Stimulated activated CD4-positive, alpha-beta T cell treated with anti-CD3 and anti-CD28 coated beads, Interleukin-1b, Interleukin-23, amount 100 ng/mL, for 1 hour (primary cell): ENCODE measurements at places on chromosomes 3 and 15.

DNA sequence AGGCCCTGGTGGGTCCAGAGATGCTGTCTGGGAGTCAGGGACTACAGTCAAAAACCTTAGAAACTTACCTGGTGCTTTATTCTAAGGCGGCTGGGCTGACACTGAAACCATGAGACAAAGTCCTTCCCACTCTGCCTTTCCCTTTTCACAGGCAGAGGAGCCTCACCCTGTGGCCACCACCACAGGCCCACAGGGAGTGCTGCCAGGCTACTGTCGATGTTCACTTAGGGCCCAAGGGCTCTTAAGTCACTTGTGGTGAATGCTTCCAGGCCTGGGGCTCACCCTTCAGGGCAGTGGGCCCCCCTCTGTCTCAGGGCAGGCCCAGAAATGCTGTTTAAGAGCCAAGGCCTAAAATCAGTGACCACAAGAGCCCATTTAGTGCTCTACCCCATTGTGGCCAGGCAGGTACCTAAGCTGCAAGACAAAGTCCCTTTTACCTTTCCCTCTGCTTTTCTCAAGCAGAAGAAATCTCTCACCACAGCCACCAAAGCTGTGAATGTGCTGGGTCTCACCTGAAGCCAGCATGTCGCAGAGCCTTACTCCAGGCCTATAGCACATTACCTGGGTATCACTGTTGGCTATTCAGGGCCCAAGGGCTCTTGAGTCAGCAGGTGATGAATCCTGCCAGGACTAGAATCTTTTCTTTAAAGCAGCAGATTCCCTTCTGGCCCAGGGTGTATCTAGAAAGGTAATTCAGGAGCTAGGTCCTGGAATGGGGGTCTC is 39.5 kb upstream of the GOLGA6B start:
- DNase-seq, result no peak

DNA sequence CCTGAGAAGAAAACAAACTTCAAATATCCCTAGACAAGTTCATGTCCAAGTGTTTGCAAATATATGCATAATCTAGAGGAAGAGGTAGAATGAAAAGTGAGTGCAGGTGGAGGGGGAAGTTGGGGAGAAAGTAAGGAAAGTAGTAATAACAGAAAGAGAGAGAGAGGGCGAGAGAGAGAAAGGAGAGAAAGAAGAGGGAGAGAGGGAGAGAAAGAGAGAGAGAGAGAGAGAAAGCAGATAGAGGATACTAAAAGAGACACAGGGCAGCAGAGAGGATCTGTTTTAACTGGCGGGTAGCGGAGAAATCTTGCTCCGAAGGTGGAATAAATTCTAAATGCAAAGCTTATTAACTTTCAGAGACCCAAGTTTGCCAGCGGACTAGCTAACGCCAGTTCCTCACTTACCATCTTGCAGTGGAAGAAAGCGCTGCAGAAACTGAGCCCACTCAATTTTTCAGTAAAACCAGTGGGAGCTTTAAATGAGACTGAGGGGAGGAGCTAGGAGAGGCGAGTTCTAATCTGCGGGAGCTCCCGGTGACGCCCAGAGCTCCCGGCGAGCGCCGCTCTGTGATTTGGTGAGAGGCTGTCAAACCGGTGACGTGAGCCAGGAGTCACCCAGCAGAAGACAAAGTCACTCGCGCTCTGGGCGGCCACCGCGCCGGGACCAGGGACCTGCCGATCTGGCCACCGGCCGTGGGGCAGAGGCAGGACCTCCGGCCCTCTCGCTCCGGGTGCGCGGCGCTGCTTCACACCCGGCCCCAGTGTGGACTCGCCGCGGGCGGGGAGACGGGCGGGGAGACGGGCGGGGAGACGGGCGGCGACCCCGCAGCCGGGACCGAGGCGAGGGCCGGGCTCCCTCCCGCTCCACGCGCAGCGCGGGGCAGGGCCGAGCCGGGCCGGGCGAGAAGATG is at the start of gene GMNC:
Gene GMNC (minus strand): TSS at position 486 of the 910 bp plus-strand sequence. CDS start 79 bp downstream, at position 407.
- DNase-seq, result no peak

DNA sequence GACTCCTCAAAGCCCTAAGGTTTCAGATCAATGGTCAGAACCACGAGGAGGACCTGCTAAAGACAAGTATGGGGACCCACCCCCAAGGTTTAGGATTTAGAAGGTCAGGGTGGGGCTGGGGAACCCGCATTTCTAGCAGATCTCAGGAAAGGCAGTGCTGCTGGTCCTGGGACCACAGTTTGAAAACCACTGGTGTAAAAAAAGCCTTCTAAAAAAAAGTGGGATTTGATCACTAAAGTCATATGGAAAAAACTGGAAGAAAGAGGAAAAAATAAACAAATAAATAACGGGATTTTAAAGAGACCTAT is 832 bp downstream of the SLC41A3 start:
- no peak for DNase-seq

DNA sequence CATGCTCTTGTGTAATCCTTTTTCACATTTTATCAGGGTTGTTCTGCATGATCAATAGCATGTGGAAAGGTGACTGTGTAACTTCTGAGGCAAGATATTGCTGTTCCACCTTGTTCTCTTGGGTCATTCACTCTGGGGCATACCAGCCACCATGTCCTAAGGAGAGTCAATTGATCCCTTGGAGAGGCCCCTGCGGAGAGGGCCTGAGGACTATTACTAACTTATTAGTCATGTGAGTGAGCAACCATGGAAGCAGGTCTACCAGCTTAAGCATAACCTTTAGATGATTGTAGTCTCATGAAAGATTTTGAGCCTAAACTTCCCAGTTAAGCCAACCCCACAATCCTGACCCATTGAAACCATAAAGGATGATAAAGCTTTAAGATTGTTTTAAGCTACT is 22.0 kb upstream of the COL6A5 start:
- no peak for DNase-seq

- DNase-seq, result no peak
Measured at GRCh38 chr3:12961697-12962036, 111.6 kb downstream of the IQSEC1 start.

GRCh38 chr3:37136067-37136466 is 38.3 kb downstream of the LRRFIP2 start:
- DNase-seq, result no peak

DNA sequence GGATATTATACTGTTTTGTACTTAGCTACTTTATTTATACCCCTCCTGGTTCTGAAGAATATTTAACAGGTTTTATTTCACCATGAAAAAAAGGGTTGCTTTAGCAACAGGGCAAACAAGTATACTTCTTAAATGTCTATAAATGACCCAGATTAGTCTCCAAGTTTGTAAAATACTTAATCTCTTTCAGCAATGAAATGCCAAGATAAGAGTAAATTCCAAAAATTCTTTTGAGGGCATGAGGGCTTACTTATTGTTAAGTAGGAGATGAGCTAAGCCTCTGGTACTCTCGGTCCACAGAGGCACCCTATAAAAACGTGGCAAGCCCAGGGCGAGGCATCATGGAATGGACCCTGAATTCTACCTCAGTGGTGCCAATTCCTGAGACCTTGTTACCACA is 264.8 kb upstream of the NSMCE3 start:
- DNase-seq, result no peak

- no peak for DNase-seq
Measured at GRCh38 chr3:185732782-185733181, 92.1 kb downstream of the IGF2BP2 start.

GRCh38 chr3:183202004-183202722 is 39.6 kb upstream of the LAMP3 start:
- DNase-seq, result no peak

GRCh38 chr15:56774356-56774755 is 41.0 kb upstream of the ZNF280D start:
- no peak for DNase-seq

GRCh38 chr15:67349634-67350033 is 95.0 kb downstream of the IQCH start:
- DNase-seq, result no peak

DNA sequence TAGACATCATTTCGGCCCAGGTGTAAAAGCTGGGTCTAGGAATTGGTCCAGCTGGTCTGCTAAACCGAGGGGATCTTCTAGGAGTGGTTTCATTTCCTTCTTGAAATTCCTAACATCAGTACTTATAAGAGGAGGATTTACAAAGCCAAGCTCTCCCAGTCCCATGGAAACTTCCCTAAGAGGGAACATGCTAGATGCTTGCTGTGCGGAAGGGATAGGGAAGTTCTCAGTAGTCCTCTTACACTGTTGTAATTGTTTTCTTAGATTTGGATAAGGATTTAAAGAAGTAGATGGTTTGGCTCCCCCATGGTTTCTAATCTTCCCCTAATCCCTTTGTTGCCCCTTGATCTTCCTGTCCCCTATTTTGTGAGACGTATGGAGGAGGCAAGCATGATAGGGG is 89.7 kb upstream of the XCR1 start:
- DNase-seq, result no peak

DNA sequence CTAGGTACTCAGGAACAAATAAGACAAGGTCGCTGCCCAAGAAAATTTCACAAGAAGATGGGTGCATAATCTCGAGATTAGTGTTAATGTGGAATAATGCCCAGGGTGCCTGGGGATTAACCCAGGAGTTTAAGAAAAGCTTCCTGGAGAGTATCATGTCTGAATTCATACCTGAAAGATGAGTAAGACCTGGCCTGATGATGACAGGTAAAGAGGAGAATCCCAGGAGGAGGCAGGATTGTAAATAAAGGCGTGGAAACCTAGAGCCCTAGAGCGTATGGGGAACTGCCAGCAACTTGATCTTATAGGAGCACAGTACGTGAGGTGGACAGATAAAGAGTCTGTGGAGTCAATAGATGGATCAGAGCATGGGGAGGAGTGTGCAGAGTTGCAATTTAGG is 43.0 kb downstream of the ARRDC4 start:
- DNase-seq, result no peak

GRCh38 chr15:58392141-58392540 is 39.6 kb upstream of the LIPC start:
- no peak for DNase-seq

DNA sequence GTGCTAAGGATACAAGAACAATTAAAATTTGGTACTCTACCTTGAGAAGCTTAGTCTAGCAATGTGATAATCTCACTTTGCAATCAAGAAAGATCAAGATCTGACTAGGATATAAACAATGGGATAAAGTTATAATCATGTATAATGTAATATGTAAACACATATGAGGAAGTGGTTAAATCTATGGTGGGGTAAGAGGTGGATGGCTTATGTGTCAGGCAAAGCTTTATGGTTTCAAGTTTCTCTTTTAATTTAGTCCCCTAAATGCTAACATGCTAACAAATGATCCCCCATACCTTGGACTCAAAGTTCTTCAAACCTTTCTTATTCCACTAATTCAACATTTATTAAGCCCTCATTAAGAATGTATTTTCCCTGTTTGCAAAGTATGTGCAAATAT is 2.5 kb downstream of the RSL24D1 start:
- DNase-seq, result no peak

DNA sequence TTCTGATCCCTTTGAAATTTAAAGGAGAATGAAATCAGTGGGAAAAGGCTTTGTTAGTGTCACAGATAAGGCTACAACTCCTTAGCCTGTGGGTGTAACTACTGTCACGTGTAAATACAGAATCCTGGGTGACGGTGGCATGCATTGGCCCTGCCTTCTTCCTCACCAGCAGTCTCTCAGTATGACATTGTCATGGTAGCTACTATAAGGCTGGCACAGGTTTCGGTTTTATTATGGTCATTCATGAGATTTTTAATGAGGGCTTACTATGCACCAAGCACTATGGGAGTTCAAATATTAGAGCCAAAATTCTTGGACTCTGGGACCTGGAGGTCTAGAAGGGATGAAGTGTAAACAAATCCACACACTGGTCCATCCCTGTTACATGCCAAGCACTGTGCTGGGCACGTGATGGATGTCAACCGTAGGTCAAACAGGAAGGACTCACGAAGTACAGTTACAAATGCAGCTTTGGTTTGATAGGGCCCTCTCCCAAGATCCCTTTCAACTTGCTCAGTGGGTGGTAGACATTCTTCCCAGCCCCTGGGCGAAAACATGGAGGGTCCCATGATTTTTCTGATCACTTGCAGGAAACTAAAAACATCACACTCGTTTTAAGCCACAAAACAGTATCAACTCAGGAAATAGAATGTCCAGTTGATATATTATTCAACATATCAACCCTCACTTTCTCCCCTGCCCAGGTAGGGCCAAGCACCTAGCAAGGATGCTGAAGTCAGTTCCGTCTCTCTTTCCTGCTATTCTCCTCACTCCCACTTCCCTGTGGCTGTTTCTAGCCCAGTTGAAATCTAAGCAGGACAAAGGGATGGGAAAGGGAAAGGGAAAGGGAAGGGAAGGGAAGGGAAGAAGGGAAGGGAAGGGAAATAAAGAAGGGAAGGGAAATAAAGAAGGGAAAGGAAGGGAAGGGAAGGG is 25.3 kb downstream of the BFSP2 start:
- DNase-seq, result no peak

GRCh38 chr3:58999134-58999773 is 50.6 kb downstream of the CFAP20DC start:
- no peak for DNase-seq

DNA sequence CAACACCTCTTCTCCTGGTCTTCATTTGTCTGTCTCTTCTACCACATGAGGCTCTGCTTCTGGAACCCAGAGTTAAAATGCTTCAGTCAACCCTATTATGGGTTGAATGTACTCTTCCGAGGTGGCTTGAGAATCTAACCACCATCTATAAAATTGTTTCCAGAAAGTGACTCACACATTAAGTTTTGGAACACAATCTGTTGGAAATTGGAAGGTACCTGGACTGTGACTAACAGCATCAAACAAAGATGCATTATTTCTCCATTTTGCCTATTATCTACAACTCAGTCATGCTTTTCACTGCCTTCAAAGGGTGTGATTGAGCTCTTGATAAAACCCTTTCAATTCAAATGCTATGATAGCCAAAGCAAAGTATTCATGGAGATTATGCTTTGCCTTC is 499.0 kb upstream of the SEMA6D start:
- no peak for DNase-seq

DNA sequence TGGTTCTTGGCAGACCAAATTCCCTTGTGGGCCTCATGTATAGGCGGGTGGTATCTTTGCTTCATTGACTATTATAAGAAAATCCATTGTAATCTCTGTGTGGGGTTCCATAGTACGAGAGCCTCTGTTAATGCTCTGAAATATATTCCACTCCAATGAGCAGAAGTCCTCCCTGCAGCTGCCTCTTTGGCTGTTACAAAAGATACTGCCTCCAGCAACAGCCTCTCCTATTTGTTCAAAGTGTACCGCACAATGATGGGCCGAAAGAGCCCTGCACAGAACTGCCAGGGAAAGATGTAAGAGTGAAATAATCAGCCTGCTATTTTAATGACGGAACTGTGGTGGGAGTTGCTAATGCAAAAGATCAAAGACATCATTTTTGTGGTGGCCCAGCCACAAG is 48.9 kb downstream of the GRK7 start:
- no peak for DNase-seq

GRCh38 chr3:59451800-59452746 is 402.2 kb upstream of the CFAP20DC start:
- DNase-seq, result no peak
